ENCODE measurements at places on chromosomes 16 and 17. TPM values are rescaled to one million over a fixed set of nuclear protein-coding genes. Genes with fewer than 3 reads are reported as not detected.

GRCh38 chr17:62663304-62663703, 35.8 kb downstream of the MRC2 start:
- peaks cover 13% of the 10 kb centered on the region for H3K27me3 ChIP-seq
- no peaks in the 10 kb centered on the region for H3K4me1 ChIP-seq
- no peak overlapping the region for H3K4me3 ChIP-seq
- DNase-seq, result no peak

- no peak for DNase-seq
- H3K27me3 ChIP-seq, result no peaks in the 10 kb centered on the region
- H3K4me1 ChIP-seq, result peaks cover 9% of the 10 kb centered on the region
- no peak overlapping the region for H3K4me3 ChIP-seq
Measured at GRCh38 chr16:50610331-50611262, 62.4 kb downstream of the NKD1 start.

- peak; percentile 53 for DNase-seq
- no peaks in the 10 kb centered on the region for H3K4me1 ChIP-seq
- H3K27me3 ChIP-seq, result peaks cover 8% of the 10 kb centered on the region
Measured at GRCh38 chr16:67260426-67261063, 11.8 kb downstream of the SLC9A5 start.

DNA sequence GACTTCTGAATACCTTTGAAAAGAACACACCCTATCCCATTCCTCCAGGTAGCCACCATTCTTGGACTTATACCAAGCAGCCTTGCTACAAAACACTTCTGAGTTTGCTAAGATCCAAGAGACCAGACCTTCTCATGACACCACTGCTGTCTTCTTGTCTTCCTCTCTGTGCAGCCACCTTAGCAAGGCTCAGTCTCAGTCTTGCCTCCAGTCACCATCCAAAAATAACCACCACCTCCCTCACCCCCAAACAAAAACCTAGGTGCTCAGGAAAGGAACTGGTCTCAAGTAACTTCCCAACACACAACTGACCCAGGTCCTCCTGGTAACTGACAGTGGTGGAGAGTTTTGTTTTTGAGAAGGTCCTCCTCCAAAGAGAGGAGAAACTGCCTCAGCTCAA, 90.9 kb upstream of the CORO6 start:
- no peak overlapping the region for H3K4me3 ChIP-seq
- no peak for DNase-seq
- no peaks in the 10 kb centered on the region for H3K27me3 ChIP-seq

Gene TNFRSF17
- total RNA-seq, result not detected

Gene MPO
- total RNA-seq, result not detected

DNA sequence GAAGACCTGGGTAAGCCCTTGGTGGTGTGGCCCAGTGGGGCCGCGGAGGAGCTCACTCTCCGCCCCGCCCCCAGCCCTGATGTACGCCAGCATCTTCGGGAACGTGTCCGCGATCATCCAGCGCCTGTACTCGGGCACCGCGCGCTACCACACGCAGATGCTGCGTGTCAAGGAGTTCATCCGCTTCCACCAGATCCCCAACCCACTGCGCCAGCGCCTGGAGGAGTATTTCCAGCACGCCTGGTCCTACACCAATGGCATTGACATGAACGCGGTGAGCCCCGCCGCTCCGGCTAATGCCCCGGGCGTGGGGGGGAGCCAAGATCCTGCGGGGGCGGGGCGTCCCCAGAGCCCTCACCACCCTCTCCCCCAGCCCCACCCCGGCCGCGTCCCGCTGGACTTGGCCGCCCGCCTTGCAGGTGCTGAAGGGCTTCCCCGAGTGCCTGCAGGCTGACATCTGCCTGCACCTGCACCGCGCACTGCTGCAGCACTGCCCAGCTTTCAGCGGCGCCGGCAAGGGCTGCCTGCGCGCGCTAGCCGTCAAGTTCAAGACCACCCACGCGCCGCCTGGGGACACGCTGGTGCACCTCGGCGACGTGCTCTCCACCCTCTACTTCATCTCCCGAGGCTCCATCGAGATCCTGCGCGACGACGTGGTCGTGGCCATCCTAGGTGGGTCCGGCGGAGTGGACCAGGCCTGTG, 12.1 kb upstream of the DCAF7 start:
- no peak for DNase-seq
- no peak overlapping the region for H3K27ac ChIP-seq
- H3K4me3 ChIP-seq, result no peak overlapping the region
- H3K36me3 ChIP-seq, result no peaks in the 10 kb centered on the region
- peaks cover 4% of the 10 kb centered on the region for H3K4me1 ChIP-seq
- H3K27me3 ChIP-seq, result peaks cover 32% of the 10 kb centered on the region

GRCh38 chr17:52762147-52762793, 603.8 kb upstream of the CA10 start:
- no peaks in the 10 kb centered on the region for H3K36me3 ChIP-seq
- no peak for DNase-seq
- no peak overlapping the region for H3K4me3 ChIP-seq
- no peaks in the 10 kb centered on the region for H3K4me1 ChIP-seq

Gene MYH13
- not detected for total RNA-seq

GRCh38 chr17:67520252-67520906, 143.3 kb downstream of the PITPNC1 start:
- peaks cover 28% of the 10 kb centered on the region for H3K4me1 ChIP-seq
- H3K36me3 ChIP-seq, result peaks cover 10% of the 10 kb centered on the region
- DNase-seq, result no peak
- no peak overlapping the region for H3K4me3 ChIP-seq
- no peaks in the 10 kb centered on the region for H3K27me3 ChIP-seq

DNA sequence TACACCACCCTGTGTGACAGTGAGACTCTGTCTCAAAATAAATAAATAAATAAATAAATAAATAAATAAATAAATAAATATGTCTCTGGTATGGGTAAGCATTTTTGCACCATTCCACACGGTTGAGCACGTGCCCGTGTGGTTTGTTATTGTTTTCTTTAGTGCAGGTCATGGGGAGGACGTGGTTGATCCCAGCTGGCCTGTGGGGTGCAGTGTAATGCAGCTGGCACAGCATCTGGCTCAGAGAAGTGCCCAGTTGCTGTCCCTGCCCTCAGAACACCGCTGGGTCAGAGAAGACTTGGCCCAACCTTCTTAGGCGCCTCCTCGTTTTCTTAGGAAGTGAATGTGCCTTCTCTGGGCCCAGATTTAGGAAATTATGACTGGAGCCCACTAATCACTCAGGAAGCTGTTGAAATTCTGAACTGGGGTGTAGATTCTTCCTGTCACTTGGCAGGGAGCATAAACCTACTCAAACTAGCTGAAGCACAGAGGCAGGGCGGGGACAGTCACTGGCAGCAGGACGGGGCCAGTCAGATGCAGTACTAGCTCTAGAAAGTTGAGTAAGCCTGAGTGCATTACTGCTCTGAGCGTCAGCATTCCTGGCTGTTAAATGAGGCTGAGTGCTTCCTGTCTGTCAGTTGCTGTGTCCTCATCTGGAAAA, 85.9 kb downstream of the SNX29 start:
- no peak overlapping the region for H3K4me3 ChIP-seq
- DNase-seq, result no peak
- H3K4me1 ChIP-seq, result peaks cover 23% of the 10 kb centered on the region
- no peaks in the 10 kb centered on the region for H3K36me3 ChIP-seq
- no peak overlapping the region for H3K27ac ChIP-seq

Gene CCL8
- total RNA-seq, result not detected

Gene TBC1D3C
- total RNA-seq, result not detected

Gene ACSM3
- total RNA-seq, result 4.1 TPM
